ENCODE measurements at places on chromosomes 12 and 14.

- no peak for DNase-seq
These were observed 255.4 kb downstream of the DAD1 start for GRCh38 chr14:22333422-22334274.

GRCh38 chr14:49559979-49560768 lies 26.0 kb downstream of the RPS29 start:
- no peak for DNase-seq

DNA sequence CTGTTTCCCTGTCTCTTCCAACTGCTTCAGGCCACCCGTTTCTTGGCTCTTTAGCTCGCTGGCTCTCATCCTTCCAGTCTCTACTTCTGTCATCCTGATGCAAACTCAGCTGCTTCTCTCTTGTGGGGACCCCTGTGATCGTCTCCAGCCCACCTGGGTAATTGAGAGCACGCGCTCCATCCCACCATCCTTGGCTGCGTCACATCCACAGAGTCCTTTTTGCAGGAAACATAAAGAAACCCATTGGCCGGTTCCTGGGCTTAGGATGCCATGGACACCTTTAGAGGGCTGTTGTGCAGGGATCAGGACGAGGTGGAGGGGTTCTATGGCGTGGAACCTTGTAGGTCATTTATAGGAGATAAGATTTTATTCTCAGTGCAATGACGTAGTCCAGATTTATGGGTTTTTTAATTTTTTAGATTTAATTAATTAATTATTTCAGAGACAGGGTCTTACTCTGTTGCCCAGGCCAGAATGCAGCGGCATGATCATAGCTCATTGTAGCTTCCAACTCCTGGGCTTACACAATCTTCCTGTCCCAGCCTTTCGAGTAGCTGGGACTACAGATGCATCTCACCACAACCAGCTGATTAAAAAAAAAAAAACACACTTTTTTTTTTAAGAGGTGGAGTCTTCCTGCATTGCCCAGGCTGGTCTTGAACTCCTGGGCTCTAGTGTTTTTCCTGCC lies 82.6 kb downstream of the CCDC92 start:
- no peak for DNase-seq

DNA sequence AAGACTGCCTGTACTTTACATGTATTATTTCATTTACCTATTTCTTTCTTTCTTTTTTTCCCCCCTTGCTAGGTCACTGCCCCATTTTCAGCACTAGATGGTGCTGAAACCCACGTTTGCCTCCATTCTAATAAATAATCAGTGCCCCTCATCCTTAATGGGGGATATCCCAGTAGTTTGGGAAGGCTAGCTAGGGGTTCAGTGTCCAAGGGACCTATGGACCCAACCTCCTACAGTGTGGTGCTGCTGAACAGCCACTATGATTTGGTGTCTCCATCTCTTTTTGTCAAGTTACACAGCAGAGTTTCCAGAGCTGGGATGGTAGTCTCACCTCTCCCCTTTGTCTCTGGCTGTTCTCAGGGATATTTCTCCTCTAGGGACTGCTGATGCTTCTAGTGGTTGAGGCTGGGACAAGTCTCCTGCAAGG lies 6.5 kb upstream of the HCFC2 start:
- peak; percentile 31 for DNase-seq

- no peak for DNase-seq
These were observed 255.2 kb upstream of the NAV3 start for GRCh38 chr12:77575376-77575919.

DNA sequence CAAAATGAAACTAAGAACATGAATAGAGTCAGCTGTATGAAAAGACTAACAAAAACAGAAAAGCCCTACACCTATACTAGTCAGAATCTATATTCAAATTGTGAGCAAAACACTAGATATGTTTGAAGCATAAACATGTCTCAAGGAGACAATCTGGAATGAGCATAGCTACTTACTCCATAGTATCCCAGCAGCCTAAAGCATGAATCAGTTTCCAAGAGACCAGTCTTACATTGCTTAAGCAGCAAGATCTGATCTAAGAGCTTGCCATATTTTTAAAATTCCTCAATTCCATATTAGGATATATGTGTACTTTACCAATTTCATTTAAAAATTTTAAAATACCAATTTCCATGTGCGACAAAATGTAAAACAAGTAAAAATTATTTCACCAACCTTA lies 7.7 kb downstream of the CAPS2 start:
- no peak for DNase-seq

DNA sequence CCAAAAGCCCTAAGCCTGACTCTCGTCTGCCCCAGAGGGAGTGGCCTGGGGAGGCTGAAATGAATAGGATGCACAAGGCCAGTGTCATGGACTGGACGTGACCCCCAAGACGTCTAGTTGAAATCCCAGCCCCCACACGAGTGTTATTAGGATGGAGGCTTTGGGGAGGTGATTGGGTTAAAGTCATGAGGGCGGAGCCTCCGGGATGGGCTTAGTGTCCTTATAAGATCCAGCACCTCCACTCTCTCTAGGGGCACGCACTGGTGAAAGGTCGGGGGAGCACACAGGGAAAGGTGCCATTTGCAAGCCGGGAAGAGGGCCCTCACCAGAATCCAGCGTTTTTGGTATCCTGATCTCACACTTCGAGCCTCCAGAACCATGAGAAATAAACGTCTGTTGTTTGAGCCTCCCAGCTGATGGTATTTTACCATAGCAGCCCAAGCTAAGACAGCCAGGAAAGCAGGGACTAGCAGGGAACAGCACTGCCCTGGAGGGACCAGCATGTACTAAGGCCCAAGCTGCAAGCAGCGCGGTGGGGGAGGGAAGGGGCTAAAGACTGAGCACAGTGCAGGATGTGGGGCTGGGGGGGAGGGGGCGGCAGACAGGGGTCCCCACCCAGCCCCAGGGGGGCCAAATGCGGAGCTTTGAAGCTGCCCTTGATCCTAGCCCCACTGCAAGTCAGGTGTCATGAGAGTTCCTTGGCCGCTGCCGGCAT lies 78.3 kb upstream of the NCOR2 start:
- no peak for DNase-seq

- DNase-seq: no peak
These were observed 38.0 kb downstream of the DICER1 start for GRCh38 chr14:95119336-95119735.

- no peak for DNase-seq
These were observed 1.3 kb upstream of the MAP3K9 start for GRCh38 chr14:70810621-70811020.

DNA sequence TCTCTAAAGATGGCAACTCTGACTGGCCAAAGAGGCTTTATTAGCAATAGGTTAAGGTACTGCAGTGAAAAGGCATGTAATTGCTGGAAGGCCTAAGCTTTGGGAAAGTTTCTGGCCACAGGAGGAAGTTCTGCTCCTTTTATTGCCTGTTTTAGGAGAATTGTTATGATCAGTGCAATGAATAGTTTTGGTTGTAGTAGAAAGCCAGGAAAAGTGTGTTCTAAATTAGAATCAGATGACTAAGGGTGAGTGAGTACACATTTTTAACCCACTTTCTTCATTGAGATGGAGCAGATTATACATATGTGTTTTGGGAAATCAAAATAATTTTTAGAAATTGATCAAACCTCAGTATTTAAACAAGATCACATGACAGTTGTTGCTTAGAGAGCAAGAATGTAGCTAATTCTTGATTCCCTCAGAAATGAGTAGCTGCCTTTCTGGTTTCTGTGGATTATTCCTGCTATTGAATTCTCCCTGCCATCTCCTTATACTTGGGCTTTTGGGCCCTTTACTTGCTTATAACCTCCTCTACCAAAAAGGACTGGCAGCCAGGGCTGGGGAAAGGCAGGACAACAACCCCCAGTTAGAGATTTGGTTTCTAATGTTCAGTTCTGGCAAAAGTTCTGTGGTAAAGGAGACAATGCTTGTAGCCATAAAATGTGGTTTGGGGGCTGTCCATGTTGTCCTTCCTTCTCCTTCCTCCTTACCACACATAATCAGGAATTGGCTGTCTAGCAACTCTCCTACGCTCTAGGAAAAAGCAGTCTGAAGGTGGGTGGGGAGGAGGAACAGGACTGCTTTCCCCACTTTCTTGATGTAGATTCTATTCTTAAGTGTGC lies 217.1 kb downstream of the SLC38A4 start:
- no peak for DNase-seq

- DNase-seq: no peak
These were observed 29.5 kb upstream of the RPLP0 start for GRCh38 chr12:120230326-120230973.

DNA sequence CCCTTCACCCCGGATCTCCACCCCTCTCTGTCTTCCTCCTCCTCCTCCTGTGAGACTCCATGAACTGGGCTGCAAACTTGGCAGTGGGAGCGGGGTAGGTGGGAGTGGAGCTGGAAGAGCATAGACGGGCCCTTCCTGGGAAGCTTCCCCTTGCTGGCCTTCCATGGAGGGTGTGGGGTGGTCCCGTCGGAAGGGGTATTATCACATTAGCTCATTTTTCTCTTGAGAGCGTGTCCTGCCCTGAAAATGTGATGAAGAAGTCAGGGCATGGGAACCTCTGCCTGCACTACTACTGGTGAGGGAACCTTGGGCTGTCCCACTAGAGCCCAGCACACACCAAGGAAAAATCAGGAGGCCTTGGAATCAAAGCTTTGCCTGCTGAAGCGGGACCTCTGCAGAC lies 66.5 kb downstream of the CACNA1C start:
- no peak for DNase-seq
